NCI-H2081 treated with DMSO at 0.1 percent for 48 hours (cell line): ENCODE measurements at places on chromosomes 1 and 21.

- DNase-seq, result no peak
These were observed 80.5 kb downstream of the OMA1 start for GRCh38 chr1:58465825-58466629.

GRCh38 chr1:236400061-236400603 lies 6.0 kb downstream of the EDARADD start:
- DNase-seq, result no peak

- no peak for DNase-seq
These were observed 7.6 kb upstream of the DENND1B start for GRCh38 chr1:197782722-197783360.

DNA sequence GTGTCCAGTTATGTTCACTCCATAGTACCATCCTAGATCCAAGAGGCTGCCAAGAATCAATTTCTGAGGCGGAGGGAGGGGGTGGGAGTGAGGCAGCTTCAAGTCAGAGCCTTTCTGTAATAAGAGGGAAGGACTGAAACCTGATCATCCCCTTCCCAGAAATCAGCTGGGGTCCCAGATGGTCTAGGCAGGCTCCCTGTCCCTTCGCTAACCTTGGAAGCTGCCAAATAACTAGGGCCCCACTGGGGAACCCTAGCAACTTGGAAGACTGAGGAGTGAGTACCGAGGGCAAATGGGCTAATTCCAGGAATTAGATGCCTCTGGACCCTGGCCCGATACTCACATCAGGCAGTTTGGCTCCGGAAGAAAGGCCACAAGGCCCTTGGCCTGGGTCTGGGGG lies 113.3 kb downstream of the NAV1 start:
- no peak for DNase-seq

- DNase-seq, result no peak
These were observed 1.3 kb upstream of the PDE4B start for GRCh38 chr1:65791396-65791795.

- no peak for DNase-seq
These were observed at the start of gene CYP4X1 for GRCh38 chr1:47023268-47024140. TSS of gene CYP4X1 (plus strand) at chr1:47023669. CDS start at chr1:47023818, 149 bp downstream.

DNA sequence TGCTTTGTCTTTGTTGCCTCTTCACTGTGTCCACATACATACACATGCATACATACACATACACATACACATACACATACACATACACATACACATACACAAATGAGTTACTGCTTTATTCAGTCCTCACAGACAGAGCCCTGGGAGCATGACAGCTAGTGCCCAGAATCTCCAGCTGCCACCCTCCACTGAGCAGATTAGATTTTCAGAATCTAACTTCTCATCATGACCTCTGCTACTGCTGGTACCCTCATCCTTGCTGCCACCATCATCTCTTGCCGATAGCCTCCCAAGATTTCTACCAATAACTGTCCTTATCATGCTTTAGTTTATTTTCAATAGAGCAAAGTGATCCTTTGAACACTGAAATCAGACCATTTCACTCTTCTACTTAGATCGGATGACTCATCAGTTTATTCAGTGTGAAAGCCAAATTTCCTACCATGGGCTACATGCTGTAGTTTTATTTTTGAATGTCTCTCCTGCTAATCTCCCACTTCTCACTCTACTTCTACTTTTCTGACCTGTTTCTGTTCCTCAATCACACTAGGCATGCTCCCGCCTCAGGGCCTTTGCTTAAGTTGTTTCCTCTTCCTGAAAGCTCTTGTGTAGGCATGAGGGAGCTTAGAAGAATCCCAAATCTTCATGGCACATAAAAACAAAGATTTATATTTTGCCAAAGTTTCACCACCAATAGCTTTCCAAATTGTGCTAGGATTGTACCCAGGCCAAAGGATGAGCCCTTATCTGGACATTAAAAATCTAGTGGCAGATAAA lies 43.0 kb downstream of the ATP6V1G3 start:
- no peak for DNase-seq

DNA sequence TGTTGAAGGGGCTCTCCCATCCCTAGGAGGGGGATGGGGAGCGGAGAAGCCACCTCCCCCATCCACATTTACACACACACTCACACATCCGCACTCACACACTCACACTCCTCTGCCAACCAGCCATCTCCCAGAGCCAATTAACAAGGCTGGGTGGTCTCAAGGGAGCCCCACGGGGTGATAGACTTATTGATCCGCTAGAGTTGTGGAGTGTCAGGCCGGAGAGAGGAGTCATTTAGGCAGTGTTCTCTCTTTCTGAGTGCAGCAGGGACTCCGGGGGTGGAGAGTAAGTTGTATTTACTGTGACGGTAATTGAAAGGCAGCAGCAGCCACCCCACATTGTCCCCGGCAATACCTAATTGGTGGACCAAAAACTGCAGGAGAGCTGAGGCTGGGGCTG lies 61.6 kb downstream of the KLHDC7A start:
- DNase-seq, result no peak

DNA sequence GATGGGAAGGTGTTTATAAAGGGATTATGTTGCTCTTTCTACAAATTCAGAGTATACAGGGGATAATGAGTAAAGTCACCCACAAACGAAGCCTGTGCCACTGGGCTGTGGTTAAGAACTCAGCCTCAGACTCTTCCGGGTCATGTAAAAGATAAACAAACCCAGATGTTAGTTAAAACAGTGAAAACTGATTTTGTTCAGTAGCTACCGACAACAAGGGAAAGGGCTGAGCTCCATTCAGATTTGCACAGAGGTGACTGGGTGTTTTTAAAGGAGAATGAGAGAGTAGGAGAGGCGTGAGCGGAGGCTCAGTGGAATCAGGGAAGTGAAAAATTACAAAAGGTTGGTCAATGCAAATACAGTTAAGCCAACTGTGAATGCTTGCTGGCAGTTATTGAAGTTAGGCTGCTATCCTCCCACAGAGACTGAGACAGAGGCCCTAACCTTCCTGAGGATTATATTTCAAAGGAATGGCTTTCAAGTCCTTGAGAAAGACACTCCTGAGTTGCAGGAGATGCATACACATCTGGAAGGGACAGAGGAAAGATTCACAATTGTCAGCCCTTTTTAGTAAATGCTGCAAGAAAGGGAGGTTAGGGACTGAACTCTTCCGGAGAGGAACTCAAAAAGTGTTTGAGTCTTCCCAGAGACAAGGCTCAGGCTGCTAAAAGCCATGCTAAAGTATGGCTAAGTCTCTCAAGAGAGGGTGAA lies 29.9 kb upstream of the SAMD13 start:
- no peak for DNase-seq

DNA sequence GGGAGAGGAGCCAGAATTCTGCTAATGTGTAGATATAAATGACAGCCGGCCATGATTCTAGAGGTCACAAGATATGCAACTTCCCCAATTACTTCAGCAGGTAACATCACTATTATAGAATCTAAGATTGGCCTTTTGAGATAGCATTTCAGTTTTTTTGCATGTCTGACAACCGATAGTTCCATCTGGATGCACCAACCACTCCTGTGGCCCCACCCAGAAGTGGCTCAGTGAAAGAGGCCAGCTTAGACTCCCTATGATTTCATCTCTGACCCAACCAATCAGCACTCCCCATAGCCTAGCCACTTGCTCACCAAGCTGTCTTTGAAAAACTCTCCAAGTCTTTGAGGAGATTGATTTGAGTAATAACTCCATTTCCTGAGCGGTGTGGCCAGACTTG lies 30.3 kb upstream of the NUF2 start:
- DNase-seq, result no peak

DNA sequence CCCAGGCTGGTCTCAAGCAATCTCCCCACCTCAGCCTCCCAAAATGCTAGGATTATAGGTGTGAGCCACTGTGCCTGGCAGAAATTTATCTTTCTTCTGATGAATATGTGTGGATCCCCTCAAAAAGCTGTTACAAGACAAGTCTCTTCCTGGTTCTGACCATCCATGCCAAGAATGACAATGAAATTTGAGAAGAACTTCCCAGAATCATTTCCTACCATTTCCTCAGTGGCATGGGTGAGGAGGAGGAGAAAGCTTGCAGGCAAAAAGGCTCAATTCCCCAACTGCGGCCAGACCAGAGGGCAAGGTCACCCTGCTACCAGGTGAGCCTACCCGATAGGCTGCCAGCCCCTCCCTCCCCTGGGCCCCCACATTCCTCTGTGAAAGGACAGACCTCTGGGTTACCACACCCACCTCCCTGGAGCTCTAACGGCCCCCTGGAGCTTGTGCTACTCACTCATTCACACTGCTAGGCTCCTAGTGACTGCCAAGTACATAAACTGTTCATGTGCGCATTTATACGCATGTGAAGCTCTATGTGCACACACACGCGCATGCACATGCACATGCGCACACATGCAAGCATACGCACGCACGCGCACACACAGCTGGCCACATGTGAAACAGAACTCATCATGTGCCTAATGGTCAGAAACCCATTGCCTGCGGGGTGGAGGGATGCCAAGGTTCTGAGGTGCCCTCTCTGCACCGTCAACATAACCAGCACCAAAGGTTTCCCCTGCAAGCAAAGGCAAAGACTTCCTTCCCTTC lies 17.0 kb downstream of the MRAP start:
- no peak for DNase-seq
